Inflammatory macrophage treated with lipopolysaccharide for 4 hours (primary cell): ENCODE measurements at places on chromosomes 2 and 18.

DNA sequence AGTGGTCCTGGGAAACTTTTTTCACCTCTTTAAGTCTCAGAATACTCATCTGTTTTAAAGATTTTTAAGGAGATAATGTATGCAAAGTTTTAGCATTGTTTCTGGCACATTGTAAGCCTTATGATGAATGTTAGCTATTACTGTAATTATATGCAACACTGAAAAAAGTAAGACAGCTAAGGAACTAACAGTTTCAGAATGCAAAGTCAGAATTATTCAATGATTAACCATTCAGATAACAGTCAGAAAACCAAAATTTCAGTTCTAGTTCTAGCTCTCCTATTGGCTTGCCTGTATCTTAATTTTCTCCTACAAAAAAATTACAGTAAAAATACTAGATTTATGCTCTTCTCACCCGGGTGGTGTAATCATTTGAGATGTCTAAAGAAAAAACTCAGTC lies 101.1 kb downstream of the SLC4A10 start:
- no peak for DNase-seq

- DNase-seq: no peak
Observed at GRCh38 chr2:156401861-156402260, 34.3 kb upstream of the GPD2 start.

DNA sequence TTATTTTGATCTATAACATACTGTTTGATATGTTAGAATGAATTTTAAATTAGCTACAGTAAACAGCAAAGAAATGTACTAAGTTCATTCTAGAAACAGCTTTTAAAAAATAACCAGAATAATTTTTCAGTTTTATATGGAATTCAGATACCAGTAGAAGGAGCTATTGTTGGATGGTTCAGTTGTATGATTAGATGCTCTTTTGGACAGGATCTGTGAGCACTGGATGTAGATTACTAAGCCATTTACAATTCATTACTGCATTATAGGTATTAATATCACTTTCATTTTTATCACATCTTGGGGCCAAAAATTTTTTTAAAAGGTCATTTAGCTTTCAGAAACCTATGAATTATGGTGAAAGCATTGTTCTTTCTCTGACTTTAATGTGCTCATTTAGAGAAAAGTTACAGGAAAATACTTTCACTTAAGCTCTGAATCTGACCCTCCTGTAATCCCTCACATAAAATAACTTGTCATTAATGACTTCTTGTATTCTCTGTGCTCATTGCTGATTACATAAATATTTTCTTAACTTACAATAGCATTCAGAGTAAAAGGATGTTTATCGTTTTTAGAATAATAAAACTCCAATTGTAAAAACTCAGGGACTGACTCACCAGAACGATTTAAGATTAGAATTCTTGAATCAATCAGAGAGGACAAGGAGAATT lies 750.2 kb downstream of the SLC4A3 start:
- DNase-seq: no peak

GRCh38 chr2:11695576-11695975 lies 25.6 kb upstream of the NTSR2 start:
- peak; percentile 40 for DNase-seq

GRCh38 chr2:105749583-105750400 lies 5.1 kb downstream of the NCK2 start:
- DNase-seq: peak; percentile 36

GRCh38 chr2:68750592-68751396 lies 16.2 kb downstream of the ARHGAP25 start:
- no peak for DNase-seq

DNA sequence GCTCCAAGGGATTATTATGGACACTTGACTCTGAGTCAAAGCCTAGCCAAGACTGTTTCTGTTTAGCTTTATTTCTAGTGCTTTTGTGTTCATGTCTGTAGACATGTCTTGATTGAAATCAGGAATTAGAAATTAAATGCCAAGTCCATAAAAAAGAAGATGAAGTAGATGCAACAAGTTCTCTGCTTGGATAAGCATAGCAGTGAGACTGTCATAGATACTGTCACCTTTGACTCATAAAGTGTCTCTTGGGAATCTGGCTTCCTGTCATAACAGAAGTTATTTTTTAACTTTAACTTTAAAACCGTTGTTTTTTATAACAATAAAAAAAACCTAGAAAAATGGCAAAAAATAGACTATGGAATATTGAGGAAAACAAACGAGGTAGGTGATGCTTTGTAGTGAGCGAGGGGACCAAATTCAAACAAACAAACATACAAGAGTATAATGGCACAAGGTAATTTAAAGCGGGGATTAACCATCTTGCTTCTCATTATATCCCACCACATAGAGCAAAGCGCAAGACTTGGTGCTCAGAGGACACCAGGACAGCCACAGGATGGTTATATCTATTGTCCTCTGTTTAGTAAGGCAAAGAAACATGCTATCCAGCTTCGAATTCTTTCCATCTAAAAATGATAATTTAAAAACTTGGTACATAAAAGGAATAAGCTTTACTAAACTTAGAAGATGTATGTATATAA lies 64.6 kb downstream of the CD226 start:
- no peak for DNase-seq

DNA sequence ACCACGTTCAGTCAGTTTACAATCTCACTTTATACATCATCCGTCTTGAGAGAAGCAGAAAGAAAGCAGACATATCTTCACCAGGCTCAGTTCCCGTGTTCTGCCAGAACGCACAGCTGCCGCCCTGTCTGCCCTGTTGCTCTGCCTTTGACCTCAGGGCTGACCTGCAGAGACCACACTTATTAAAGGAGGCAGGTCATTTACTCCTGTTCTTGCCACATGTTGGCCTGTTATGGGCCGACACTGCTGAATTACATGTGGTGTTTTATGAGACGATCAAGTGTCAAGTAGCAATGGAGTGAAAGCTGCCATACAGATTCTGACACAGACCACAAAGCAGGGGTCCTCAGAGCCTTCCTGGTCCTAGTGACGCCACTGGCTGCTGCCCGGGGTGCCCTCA lies 232.2 kb downstream of the TTC32 start:
- DNase-seq: no peak

- DNase-seq: no peak
Observed at GRCh38 chr2:174392706-174393105, 2.8 kb upstream of the SCRN3 start.

- DNase-seq: peak; percentile 60
Observed at GRCh38 chr2:152627351-152627957, 89.8 kb downstream of the PRPF40A start.

DNA sequence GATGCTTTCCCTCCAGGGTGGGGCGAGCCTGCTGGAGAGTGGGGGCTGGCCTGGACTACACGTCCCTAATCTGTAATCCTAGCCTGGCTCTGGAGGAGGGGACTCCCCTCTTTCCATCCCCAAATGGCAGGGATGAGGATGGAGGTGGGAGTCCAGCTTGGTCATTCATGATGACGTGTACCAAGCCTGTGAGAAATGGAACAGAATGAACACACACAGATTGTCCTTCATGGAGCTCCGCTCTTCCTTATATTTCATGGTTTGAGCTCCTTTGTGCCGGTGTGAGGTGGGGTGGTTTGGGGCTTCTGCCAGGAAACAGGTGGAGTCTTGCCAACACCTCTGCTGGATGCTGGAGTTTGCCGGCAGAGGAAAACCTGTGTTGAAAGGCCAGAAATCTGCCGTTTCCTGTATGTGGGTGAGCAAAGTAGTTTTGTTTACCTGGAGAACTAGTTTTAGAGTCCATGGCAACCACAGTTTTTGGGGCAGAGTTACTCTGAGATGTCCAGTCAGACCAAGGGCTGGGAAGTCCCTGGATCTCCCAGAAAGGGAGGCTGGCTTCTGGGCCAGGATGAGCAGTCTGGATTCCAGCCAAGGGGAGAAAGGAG lies 417.6 kb upstream of the MEX3C start:
- no peak for DNase-seq

DNA sequence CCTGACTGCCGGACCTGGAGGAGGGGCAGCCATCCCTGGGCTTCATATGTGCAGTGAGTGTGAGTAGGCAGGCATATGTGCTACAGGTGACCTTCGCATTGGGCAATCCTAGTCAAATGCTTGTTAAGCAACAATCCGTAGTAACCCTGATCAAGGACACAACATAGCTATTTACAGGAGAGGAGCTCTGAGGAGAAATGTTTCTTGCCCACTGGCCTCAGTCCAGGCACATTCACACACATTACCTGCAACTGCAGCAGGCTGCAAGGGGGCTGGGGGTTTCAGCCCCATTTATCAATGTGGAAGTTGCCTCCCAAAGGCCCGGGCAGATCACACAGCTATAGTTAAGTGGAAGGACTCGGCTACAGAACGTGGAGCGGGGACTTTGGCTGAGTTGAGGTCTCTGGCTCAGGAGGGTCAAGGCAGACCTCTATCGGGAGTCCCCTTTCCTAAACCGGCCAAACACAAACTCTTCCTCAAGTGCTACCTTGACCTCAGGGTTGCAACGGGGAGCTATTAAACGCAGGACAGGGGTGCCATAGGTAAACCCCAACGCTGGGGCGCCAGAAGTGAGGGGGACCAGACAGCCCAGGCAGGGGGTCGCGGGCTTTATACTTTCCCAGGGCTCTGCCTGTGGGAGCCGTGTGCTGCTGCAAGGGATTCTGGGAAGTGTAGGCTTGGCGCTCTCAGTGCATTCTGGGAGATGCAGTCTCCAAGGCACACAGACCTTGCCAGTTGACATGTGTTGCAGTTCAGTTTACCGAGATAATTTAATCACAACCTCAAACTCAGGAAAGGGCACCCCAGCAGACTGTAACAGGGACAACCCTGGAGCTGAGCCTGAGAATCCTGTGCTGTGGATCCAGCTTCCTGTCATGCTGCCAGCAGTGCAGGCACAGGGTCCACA lies 9.4 kb downstream of the KHK start:
- DNase-seq: peak; percentile 50

GRCh38 chr2:81327911-81328310 lies 1023.4 kb upstream of the LRRTM1 start:
- no peak for DNase-seq

DNA sequence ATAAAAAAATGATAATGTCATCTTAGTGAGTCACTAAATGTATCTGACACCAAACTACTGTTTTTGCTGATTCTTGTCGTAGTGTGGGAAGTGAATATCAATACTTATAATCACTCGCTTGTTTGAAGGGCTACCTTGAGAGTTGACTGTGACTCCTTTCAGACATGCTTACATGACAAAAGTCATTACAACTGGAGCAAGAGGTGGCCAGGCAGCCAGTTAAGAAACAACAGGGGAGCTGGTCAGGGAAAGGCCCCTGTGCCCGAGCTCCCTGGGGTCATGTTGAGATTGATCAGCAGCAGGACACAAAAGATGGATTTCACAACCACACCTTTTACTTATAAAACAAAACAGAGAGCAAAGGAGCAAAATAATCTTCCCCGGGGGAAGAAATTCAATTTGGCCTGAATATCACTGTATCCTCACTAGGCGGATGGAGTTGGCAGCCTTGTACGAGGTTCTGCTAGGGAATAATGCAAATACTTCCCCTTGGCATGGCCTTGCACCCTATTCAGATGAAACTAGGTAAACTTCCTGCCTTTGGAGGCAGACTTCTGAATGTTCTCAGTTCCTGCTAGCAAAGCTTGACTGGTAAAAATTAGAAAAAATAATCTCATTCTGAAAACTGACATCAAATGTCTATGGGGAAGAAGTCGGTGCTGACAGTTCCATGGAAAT lies 101.2 kb downstream of the DYNC1I2 start:
- no peak for DNase-seq

DNA sequence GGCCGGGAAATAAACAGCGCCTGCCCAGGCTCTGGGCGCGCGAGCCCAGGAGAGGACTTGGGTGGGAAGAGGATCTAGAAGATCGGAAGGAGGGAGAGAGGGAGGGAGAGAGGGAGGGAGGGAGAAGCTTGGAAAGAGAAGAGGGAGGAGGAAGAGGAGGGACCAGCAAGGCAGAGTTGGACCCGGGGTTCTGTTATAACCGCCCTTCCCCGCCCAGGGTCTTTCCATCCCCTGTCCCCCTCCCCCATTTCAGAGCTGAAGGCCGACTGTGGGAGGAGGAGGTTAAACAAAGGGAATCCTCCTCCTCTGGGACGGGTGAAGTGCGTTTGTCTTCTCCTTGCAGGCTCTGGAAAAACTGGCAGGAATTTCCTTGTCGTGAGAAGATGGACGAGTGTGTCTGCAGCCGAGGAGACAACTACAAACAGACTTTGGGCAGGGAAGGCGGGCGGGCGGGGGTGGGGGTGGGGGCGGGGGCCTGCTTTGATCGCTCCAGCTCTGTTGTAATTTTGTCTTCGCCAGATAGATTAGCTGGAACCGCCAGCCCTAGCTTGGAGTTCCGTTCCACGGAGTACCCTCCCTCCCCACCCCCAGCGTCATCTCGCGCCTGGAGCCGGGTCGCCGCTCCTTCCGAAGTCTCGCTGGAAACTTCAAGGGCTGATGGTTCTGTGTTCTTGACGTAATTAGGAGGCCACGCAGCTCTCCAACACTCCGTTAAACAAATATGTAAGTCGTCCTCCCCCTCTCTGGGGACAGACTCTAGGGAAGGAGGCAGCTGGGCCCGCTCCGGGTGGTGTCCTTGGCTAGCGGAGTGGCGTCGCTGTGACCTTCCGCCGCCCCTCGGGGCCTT lies 6.4 kb upstream of the SP9 start:
- DNase-seq: no peak

DNA sequence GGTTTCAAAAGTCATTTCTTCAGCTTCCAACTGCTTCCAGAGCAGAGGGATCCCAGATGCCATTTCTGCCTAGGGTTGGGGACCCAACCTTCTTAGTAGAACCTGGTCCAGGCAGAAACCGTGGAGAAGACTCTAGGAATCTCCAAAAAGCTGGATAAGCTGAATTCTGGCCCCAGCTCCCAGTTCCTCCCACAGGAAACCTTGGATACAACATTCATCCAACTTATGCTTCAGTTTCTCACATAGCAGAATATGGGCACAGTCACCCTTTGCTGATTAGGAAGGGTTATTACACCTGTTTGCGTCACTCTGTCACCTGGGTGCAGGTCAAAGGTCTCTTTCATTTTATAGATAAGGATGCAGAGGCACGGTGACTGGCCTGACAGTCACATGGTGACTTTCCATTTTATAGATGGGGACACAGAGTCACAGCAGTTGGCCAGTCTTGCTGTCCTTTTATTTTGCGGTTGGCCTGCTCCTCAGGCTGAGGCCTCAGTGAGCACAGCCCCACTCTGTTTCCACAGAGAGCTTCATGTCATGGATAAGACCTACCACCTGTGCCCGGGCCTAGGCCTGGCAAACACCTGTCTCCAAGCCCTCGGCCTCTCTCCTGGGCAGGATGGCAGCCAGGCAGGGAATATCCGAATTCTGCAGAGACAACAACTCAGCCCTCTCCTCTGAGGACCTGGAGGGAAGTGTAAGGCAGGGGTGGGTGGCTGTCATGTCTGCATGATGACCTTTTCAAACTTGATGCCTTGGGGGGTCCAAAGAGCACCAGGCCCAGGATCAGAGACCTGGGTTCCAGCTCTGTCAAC lies 148.8 kb downstream of the SMAD7 start:
- DNase-seq: no peak

DNA sequence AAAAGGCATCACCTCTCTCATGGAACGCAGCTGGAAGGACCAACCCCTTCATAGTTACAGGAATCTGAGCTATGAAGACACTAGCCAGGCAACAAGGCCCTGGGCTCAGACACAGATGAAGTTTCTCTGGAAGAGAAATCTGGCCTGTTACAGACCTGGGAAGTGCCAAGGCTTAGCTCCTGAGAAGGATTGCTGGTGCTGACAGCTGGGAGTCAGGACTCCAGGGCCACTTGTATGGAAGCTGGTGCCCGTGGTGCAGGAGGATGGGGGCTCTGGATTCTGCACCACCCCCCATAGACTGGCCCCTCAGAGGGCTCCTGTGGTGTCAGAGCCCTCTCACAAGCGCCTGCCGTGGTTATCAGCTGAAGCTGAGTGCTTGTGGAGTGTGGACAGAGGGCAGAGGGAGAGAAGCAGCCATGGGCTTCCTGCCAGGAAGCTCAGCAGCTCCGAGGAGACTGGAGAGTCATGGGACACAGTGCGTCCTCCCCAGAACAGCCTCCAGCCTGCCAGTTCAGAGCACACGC lies 87.3 kb upstream of the LCLAT1 start:
- DNase-seq: no peak
